Erythroblast (primary cell): ENCODE measurements at places on chromosomes 5 and 9.

DNA sequence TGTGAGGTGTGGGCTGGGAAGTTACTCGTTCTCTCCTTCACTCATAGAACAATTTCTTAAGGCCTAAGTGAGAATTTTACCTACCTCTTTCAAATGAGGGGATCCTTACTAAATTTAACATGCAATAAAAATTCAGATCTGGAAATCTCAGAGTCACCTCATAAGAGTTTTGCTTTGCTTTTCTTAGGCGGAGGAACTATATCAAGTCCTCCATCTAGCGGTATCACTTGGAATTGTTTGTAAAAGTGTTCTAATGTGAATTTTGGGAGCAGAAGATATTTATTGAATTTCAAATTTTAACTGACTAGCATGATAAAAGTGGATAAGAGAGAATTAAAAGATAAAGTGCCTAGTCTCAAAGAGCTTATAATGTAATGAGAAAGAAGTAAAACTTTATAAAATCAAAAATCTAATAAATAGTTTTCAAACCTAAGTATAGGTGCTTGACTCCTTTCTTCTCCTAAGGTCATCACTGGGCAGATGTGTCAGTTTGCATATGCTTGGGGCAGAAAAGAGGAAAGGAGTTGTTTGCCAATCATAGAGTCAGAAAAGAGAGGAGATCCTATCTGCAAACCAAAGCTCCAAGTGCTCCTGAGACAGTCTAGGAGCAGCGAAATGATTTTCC is 145.7 kb upstream of the DAB2 start:
- peak; percentile 18 for DNase-seq

- no peak for DNase-seq
Measured at GRCh38 chr9:127174386-127175318, 52.2 kb upstream of the ANGPTL2 start.

DNA sequence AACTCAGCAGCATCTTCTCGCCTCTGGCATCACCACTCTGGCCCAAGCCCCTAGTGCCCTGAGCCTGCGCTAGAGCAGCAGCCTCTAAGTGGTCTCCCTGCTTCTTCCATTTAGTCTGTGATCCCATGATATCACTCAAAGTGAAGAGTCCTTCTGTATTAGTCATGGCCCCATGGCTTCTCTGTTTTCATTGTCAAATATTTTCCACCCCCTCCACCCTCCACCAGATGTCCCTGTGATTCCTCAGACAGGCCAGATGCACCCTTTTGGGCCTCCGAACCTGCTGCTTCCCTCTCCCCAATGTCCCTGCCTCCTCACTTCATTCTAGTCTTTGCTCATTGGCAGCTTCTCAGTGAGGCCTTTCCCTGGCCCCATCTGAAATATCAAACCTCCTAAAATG is 299.2 kb downstream of the SPOCK1 start:
- DNase-seq = no peak

DNA sequence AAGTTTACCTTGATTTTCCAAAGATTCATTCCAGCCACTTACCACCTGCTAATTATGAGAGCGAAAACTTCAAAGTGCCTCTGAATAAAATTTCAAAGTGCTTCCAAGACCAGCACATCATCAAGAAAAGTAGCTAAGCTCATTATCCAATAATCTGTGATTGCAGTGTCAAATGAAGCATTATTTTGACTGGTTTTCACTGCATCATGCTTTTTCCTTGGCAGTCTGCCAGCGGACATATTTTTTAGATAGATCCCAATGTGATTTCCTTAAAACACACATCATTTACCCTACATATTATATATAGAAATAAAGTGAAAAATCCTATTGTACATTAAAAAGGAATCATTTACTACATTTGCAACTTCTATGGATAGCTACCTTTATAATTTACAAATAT is 508.6 kb upstream of the FAM174A start:
- DNase-seq = no peak

GRCh38 chr5:39598661-39599248 is 174.0 kb upstream of the DAB2 start:
- DNase-seq = no peak
